Stimulated activated CD4-positive, alpha-beta T cell treated with anti-CD3 and anti-CD28 coated beads, Interleukin-15, amount 100 ng/mL, for 1 hour (primary cell): ENCODE measurements at places on chromosomes 1 and 21.

GRCh38 chr1:215094381-215094780 is 11.8 kb downstream of the KCNK2 start:
- no peak for DNase-seq

DNA sequence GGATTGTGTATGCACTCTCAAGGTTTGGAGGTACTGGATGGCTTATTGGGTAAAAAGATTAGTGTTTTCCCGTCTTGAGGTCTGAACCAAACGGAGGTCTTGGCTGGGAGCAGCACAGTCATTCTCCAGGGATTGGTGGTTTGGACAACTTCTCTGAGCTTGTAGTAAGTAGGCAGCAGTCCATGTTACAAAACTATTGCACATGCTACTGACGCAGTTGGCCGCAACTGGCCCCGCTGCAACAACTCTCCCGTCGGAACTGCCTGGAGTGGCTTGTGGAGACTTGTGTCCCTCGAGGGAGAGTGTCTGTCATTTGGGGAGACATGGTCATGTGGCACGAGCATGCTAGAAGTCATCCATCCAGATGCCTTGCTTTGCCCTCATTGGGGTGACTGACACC is 276.0 kb downstream of the TM2D1 start:
- no peak for DNase-seq

- DNase-seq = no peak
Measured at GRCh38 chr1:43783671-43784205, 76.4 kb downstream of the ST3GAL3 start.

- no peak for DNase-seq
Measured at GRCh38 chr21:43885721-43886120, 20.7 kb downstream of the AGPAT3 start.

DNA sequence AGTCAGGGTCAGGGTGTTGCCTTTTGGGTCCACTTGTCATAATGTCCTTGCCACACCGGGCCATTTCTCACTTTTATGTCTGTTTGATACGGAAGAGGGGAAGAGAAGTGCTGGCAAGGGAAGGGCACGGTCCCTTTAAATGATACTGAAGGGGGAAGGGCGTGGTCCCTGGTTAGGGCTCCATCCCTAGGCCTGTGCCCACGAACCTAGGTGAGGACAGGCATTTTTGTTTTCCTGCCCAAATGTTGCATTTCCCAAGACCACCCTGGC is 25.2 kb downstream of the B3GALT5 start:
- no peak for DNase-seq

- no peak for DNase-seq
Measured at GRCh38 chr1:70897273-70897672, 150.3 kb downstream of the PTGER3 start.

DNA sequence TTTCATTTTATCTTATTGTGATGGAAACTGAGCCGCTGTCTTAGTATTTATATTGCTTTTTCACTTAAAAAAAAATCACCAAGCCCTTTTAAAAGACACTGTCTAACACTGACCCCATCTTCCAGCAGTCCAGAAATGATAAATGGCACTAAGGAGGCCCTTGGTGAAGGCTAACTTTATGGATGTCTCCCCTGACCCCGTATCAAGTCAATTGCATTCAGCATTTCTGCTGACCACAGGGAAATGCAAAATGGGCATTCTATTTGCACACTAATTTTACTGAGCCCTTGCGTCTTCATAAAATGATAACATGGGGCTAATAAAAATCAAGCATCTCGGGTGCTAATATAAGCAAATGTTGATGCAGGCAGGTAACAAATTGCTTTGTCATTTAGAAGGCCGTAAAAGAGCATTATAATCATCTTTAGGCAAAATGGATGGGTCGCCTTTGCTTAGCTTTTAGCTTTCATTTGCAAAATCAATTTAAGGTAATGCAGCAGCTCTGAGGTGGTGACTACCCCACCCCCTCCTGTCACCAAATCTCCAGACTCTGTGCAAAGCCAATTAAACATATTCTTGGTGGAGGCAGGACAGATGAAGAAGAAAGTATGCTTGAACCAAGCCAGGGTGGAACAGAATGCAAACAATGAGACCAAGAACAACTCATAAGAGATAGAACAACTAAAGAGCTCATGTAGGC is 110.8 kb downstream of the BEND5 start:
- DNase-seq = no peak

GRCh38 chr1:91724231-91724630 is 161.7 kb downstream of the TGFBR3 start:
- DNase-seq = no peak

- DNase-seq = no peak
Measured at GRCh38 chr1:203199002-203199401, 12.5 kb upstream of the CHI3L1 start.

- no peak for DNase-seq
Measured at GRCh38 chr1:39127513-39127912, 77.0 kb upstream of the MACF1 start.

DNA sequence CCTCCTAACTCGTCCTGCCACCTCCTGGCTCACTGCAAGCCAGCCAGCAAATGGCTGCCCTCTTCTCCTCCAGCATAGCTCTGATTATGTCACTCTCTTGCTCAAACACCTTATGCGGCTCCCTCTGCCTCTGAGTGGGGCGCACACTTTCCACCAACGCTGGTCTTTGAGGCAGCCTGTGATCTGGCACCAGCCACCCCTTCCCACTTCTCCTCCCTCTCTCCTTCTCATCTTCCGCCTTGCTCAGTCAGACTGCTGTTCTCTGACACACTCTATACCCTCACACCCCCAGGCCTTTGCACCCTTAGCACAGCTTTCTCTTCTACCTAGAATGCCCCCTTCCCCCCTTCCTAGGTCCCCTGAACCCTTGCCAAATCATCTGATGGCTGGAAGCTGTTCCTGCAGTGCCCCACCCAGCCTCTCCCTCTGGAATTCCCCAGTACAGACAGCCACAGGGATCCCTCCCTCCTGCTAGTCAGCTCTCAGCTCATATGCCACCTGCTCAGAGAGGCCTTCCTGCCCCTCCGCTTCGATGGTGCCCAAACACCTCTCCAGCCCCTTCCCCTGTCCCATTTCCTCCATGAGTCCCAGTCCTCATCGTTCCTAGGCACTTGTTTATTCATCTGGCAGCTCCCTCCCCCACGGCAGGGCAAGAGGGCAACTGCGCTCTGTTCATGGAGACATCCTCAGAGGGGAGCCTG is 21.7 kb upstream of the PEF1 start:
- no peak for DNase-seq
